ENCODE measurements at places on chromosomes 5 and 9.

GRCh38 chr9:120151806-120152205 lies 428.2 kb downstream of the CDK5RAP2 start:
- no peak for DNase-seq

- DNase-seq: no peak
Observed at GRCh38 chr9:38047301-38048251, 21.5 kb downstream of the SHB start.

- DNase-seq: no peak
Observed at GRCh38 chr5:148855249-148856008, 29.0 kb downstream of the ADRB2 start.

DNA sequence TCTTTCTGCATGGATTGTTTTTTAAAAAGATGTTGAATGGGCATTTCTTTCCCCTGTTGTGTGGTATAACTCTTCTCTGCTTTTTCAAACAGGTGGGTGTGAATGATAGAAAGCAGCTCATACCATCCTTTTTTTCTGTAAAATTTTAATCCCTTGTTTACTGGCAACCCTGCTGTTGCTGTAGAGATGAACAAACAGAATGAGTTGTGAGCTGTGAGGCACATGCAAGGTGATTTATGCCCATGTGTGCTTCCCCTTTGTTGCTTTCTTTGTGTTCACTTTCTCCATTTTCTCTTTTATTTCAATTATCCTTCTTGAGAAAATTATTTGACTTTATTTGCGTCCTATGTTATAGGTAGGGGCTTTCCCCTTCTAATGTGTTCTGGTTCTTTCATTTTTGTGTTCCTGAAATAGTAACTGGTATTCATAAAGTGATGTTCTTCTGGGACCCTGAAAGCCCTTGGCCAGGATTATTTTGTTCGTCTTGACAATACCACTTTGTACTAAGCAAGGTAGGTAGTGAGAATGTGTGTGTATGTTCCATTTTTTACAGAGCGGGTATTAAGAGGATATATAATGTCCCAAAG lies 79.9 kb downstream of the AOPEP start:
- DNase-seq: no peak

DNA sequence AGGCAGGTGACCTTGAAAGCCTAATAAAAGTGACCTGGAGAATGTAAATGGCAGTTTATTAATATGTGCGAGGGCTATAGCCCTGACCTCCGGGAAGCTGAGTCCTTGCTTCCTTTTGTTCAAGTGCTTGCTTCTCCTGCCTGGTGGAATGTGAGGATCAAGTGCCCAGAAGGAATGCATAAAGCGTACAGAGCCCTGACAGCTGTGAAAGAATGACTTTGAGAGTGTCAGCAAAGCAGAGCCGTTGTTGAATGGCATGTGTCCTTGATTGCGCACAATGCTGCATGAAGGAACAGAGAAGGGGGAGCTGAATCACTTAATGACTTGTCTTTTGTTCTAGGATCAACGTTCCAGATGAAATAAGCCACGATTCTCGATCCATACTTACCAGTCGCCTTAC lies 133.0 kb downstream of the SLF1 start:
- no peak for DNase-seq

GRCh38 chr5:30347858-30348257 lies 845.6 kb upstream of the CDH6 start:
- no peak for DNase-seq

- DNase-seq: no peak
Observed at GRCh38 chr9:27408482-27408881, 111.5 kb upstream of the EQTN start.

- no peak for DNase-seq
Observed at GRCh38 chr9:127706836-127707241, at the start of gene CFAP157. TSS of gene CFAP157 (plus strand) at chr9:127706988. CDS start at chr9:127707032, 44 bp downstream.

GRCh38 chr9:91880378-91880972 lies 69.6 kb downstream of the ROR2 start:
- no peak for DNase-seq

DNA sequence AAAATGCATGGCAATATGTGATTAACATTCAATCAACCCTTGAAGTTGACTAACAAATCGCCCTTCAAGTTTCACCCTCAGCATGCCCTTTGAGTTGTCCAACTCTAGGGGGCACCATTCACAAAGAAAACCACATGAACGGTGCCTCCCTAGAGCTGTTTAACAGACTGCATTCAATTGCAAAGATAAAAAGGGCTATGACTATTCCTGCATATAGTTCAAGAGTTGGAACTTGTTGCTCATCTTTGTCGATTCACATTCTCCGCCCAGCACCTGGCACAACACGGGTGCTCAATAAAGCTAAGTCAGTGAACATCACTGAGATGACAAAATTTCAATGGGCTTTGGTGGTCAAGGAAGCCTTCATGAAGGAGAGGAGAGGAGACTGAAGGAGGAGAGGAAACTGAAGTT lies 69.6 kb upstream of the SLC30A5 start:
- no peak for DNase-seq

DNA sequence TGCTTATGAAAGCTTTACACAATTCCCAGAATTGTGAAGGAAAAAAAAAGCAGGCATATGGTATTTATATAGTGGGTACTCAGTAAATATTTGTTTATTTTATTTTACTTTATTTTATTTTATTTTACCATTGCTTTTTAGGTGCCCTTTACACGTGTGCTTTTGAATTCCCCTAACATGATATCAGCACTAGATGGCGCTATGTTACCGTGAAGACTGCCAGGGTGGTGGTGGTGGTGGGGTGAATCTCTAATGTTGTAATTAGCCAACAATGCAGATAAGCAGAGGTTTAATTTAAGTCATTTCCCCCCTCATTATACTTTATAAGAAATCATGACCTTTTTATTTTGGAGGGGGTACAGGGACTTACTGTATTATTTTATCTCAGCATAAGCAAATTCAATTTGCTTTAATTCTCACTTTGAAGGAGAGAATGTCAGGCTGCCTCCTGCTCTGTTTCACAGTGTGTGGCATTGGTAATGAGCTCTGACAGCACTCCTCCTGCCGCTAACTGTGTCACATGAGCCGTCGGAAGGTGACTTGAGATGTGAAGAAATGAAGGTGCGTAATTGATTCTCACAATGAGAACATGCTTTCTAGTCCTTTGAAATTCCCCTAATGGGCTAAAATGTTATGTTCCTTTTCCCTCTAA lies 165.6 kb downstream of the YTHDC2 start:
- no peak for DNase-seq

DNA sequence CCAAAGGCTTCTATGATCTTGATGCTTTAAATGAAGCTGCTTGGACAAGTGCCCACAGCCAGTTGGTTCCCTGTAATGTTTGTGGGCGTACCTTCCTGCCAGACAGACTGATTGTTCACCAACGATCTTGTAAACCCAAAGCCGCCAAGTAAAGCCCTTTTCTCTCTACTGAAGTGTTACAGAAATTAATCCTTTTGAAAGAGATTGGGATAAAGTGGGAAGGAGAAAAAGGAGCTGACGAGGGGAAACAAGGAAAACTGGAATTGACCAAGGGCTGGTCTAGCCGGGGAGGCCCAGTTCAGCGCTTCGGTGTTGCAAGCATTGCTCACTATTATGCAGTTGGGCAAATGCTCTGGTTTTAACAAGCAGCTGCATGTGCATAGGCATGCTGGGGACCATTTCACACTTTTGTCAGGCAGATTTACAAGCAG lies 53.2 kb downstream of the ZNF474 start:
- DNase-seq: no peak

All from stimulated activated CD8-positive, alpha-beta memory T cell treated with anti-CD3 and anti-CD28 coated beads, Interleukin-12 subunit alpha, Interleukin-12 subunit beta, amount 100 ng/mL, for 4 hours (primary cell).